ENCODE measurements at places on chromosomes 11 and 22.

DNA sequence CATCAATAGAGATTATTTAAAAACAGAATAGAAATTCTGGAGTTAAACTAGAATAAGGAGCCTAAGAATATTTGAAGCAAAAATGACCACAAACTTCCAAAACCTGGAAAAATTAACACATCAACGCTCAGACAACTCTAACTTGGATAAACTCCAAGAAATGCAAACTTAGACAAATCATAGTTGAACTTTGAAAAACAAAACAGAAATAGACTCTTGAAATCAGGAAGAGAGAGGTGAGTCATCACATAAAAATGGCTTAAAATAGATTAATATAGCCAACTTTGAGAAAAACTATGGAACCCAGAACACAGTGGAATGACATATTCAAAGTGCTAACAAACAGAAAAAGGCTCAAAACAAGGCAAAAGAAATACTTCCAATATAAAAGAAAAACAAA is 974.2 kb downstream of the JRKL start:
- no peak for DNase-seq

DNA sequence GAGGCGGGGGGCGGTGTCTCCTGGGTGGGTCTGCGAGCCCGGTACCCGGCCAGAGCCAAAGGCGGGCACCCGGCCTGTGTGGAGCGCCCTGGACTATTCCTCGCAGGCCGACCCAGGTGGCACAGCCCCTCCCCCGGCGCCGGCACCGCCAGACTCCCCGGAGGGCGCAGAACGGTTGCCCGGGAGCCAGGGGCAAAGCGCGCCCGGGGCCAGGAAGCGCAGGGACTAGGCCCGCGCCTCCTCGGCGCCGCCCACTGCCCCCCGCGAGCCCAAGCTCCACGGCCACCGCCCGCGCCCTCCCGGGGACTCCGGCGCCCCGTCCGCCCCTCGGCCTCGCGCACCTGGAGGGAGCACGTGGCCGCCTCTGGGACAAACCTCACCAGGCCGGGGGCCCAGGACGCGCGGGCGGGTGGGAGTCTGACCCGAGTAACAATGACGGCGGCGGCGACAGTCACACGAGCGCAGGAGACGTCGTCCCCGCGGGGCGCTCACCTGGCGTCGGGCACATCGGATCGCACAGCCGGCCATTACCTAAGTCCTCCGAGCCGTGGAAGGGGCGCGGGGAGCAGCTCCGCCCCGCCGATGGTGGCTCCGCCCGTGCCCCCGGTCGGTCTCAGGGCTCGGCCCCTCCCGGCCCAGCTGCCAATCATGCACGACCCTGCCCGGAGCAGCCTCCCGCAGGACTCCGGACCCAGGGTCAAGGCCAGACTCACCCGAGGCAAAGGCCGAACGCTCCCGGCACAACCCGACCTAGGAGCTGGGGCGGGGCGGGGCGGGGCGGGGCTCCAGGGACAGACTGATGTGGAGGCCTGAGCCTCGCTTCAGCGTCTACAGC is 7.4 kb downstream of the PLXNB2 start:
- no peak for DNase-seq

DNA sequence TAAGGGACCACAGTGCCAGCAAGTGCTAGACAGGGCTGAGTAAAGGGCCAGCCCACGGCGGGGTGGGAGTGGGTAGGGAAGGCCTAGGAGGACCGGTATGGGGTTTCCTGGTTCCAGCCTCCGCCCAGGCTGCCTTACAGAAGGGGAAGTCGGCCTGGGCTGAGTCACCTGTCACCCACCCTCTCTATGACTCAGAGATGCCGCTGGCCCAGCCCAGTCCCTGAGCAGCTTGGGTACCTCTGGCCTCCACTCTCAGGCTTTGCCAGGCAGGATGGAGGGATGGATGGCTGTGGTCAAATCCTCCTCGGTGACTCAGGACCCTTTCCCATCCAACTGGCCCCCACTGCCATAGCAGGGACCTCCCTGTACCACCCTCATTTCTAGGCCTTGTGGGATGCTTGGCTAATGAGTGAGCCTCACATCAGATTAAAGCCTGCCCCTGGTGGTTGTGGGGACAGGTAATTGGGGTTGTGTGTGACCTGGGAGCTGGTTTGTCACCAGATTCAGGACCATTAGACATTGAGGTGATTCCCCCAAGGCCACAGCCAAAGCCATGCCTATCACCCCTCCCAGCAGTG is 13.9 kb downstream of the SLC35E4 start:
- DNase-seq, result peak; percentile 81

GRCh38 chr11:72770799-72771198 is 18.6 kb upstream of the ARAP1 start:
- DNase-seq, result no peak

- no peak for DNase-seq
Observed at GRCh38 chr11:121870206-121871045, 245.6 kb downstream of the BLID start.

- no peak for DNase-seq
Observed at GRCh38 chr11:92744929-92745585, 224.4 kb upstream of the MTNR1B start.

GRCh38 chr22:48943567-48944432 is 883.9 kb downstream of the BRD1 start:
- DNase-seq, result no peak

DNA sequence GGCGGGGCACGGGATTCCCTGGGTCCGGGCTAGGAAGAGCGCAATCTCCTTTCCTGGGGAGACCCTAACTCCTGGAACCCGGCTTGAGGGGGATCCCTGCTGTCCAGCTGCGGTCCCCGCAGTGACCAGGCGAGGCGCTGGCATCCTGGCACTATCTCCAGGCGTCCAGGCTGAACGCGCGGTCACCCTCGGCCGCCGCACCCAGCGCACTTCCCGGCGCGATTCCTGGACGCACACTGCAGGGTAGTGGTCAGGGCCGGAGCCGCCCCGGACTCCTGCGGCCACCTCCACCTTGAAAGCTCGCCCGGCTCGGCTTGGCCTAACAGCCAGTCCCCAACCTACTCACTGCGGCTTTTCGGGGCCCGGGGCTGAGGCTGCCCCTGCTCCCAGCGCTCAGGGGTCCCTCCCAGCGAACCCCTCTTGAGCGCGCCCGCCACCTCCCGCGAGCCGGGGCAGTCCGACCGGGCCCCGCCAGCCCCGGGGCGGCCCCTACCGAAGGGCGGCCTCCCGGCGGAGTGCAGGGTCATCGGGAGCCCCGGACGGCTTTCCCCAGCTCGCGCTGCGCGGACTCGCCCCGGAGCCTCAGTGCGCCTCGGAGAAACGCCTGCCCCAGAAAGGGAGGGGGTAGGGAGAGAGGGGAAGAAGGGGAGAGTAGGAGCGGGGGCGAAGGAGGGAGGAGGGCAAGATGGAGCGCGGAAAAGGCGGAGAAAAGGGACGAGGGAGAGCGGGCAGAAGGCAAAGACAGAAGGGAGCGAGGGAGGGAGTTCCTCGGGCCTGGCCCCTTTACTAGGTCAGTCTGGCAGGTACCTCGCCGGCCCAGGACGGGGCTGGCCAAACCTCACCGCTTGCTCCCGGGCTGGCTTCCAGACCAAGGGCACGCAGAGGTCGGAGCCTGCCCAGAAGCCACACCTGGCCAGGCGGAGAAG is 1.0 kb downstream of the POU2AF3 start:
- DNase-seq, result no peak

- peak; percentile 79 for DNase-seq
Observed at GRCh38 chr11:568306-569157, 7.7 kb upstream of the PHRF1 start.

GRCh38 chr22:19998991-19999820 is 17.4 kb downstream of the ARVCF start:
- DNase-seq, result no peak

- no peak for DNase-seq
Observed at GRCh38 chr11:95711945-95712221, 77.7 kb downstream of the FAM76B start.

DNA sequence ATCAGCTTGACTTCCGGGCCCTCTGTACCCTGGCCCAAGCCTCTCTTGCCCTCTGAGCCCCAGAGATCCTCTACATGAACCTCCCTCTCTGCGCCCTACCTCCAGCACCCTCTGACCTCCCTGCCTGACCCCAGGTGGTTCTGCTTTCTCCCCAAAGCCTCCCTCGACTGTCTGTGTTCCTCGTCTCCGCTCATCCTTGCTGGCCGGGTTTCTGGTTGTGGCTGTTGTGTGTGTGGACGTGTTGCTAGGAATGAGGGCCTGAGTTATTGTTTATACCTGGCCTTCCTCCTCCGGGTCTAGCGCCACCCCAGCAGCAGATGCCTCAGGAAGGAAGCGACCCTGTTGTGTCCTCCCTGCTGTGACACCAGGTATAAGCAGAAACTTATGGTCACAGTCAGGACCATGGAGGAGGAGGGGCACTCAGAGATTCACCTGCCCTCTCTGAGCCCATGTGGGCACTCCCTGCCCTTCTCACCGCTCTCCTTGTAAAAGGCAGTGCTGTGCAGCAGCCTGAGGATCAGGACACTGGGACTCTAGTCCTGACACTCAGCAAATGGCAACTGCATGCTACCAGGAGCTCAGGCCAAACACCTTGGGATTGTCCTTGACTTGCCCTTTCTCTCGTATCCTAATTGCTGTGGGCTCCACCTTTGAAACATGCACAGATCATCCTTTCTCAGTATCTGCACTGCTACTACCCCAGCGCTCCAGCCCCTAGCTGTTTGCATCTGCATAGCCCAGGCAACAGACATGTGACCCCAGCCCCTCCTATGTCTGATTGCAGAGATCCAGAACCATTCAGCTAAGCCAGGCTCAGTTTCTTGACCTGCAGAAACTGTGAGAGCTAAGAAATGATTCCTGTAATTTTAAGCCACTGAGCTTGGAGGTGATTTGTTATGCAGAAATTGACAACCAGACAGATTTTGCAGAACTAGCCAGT is 140.1 kb downstream of the ST3GAL4 start:
- no peak for DNase-seq

DNA sequence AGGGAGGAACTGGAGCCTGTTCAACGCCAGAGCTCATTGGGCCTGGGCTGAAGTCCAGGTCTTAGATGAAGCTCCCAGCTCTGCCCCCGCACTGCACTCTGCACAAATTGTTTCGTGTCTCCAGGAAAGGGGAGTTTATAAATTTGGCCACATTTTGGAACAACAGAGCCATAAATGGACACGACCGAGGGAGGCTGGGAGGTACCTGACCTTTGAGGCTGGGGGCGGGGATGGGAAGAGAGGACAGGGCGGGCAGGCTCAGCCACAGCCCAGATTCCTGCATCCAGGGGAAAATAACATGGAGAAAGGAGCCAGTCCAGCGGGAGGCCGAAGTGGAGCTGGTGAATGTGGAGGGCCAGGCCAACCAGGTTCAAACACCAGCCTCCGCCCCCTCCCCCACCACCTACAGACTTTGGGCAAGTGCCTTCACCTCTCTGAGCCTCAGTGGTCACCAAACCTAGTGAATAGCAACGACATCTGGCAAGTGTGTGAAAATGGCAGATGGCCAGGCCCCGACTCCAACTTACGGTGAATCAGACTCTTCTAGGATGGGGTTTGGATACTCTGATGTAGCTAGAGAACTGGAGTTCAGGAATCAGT is 36.8 kb upstream of the SMTN start:
- no peak for DNase-seq

DNA sequence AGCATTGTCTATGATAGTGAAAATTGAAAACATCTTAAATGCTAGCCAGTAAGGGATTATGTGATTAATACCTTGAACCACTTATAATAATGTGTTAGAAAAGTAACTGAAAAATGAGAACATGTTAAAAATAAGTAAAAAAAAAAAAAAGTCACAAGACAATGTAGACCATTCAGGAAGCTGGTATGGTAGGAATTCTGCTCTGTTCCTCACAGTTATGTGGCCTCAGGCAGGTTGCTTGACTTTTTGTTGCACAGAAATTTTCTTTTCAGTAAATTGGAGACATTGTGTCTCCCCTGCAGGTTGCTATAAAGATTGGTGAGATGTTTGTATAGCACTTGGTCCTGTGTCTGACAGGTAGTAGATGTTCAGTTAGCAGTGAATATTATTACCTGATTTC is 17.3 kb upstream of the PLET1 start:
- DNase-seq, result no peak

Measured in activated T-cell treated with anti-CD3 and anti-CD28 coated beads for 4 hours (primary cell).